IMR-90 (cell line): ENCODE measurements at places on chromosomes 16 and 17.

GRCh38 chr16:12927591-12927990 is 26.2 kb downstream of the SHISA9 start:
- no peak for DNase-seq

DNA sequence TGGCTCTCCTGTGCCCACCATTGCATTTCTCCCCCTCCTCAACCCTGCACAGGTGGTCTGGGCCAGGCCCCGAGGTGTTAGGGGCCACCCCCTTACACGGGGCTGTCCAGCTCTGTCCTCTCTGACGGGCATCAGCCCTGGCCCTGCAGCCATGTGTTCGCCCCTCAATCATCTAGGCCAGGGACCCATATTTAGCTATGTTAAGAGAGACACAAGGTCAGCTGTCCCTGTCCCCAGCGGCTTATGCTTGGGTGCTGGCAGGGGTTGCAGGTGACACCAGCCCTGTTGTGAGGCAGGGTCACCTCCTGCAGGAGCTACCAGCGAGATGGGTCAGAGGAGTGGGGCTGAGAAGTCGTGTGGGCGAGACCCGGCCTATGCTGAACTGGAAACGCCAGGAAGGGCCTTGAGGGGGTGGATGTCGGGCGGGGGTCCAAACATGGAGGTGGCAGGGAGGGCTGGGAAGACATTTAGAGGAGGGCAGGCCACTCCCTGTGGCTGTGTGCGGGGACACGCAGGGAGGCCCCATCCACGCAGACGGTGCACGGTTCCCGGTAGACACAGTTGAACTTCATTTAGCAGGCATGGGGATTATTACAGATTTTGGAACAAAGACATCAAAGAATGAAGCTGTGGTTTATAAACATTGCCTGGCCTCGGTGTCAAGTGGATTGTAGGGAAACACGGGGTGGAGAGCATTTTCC is 133.2 kb upstream of the CHMP6 start:
- peak; percentile 8 for DNase-seq

- DNase-seq: peak; percentile 68
These were observed at the start of gene MYCBPAP for GRCh38 chr17:50507871-50508572. Gene MYCBPAP, plus strand, starts transcription at chr17:50508439. Its CDS starts 236 bp downstream, at chr17:50508675.

GRCh38 chr16:351804-352520 is 561 bp downstream of the AXIN1 start:
- no peak for DNase-seq

- no peak for DNase-seq
These were observed 37.9 kb downstream of the GTF3C1 start for GRCh38 chr16:27511657-27512448.

DNA sequence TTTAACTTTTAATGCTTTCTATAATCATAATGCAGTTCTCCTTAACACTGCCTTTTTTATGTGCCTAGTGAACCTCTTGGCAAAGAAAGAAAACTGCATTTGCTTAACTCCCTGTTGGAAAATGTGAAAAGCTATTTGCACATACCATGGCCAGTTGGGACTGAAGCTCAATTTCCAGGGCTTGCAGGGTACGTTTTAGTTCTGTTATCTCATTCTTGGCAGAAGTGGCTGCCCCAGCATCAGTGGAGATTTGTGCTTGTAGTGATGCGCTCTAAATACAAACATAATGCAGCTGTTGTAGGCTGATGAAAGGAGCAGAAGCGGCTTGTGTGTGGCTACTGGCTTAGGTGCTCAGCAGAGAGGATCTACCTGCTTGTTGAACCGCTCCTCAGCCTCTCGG is 3.7 kb downstream of the KRT24 start:
- DNase-seq: no peak

DNA sequence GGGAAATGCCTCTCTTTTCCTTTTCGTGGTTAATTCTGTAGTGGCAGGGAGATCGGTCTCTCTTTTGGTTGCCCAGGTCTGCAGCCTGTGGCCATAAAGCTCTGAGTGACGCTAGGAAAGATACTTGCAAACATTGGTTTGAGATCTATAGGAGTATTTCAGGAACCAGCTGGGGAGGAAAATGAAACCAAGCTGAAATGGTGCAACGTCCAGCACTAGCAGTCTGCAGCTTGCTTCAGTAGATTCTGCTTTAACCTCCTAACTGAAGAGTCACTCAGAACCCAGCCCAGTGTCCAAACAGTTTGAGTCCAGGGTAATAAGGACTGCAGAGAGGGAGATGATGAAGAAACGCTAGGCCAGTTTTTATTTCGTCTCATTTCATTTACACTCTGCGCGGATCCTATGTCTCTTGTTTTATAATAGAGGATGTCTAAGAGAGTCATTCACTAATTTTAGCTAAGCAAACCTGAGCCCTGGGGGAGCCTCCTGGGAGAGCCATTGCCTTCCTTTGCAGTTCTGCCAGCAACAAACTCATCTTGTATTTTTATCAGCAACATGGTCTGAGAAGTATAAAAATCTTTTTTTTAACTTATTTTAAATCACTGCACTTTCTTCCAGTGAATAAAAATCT is 12.0 kb downstream of the SP2 start:
- DNase-seq: no peak

- no peak for DNase-seq
These were observed 3.4 kb downstream of the MKS1 start for GRCh38 chr17:58215685-58216084.

DNA sequence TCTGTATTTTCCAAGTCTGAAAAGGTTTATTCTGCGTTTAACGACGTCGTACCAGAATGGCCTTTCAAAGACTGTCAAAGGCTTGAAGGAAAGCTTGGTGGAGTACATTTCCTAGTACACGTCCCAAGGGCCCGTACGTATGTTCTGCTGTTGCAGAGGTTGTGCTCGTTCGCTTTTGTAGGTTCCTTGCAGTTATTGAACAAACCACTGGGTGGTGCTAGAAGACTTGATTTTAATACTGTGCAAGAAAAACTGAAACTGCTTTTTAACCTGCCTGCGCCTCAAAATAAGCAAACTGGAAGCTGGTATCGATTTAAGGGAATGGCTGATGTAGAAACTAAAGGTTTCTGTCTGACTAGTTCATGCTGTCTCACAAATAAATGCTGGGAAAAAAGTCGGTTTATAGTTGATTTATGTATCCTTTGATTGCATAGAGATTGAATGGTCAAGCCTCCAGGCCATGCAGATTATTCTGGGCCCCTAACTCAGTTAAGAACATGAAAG is 54.6 kb downstream of the USP10 start:
- peak; percentile 93 for DNase-seq

DNA sequence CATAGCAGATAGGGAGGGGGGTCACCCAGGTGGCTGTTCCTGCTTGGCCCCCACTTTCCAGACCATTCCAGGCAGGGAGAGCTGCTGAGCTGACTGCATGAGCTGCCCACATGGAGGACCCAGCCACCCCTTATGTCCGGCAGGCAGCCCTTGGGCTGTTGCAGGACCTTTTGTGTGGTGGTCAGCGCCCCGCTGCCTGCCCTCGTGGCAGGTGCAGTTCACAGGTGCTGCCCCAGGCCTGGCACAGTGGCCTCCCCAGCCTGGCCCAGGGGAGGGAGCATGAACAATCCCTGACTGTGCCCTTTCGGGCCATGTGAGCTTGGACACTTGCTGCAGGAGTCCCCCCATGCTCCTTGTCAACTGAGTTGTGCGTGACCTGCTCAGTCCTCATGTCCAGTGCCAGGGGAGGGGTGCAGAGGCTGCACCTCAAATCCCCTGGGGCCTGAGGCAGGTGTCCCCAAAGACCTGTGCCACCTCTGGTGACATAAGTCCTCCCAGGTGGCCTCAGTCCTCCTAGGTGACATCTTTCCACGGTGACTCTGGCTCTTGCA is 8.6 kb downstream of the TBC1D26 start:
- no peak for DNase-seq

- DNase-seq: peak; percentile 54
These were observed 1.6 kb downstream of the FAM83G start for GRCh38 chr17:19002805-19003542.

GRCh38 chr16:56999409-57000270 is 10.3 kb downstream of the NLRC5 start:
- no peak for DNase-seq

DNA sequence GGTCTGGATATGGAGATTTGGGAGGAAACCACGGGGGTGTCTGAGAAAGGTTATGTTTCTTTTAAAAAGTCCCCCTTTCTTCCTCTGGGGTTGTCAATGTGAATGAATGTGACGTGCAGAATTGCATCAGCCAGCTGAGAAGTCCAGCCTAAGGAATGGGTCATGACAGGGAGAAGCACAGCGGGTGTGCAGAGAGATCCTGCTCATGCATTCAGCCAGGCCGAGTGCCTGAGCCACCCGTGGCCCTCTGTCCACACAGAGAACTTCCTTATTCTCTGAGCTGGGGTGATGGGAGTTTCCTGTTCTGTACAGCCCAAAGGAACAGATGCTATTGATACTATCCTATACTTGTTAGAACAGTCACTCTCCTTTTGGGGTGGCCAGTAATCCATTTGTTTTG is 117.9 kb downstream of the CPPED1 start:
- DNase-seq: no peak

DNA sequence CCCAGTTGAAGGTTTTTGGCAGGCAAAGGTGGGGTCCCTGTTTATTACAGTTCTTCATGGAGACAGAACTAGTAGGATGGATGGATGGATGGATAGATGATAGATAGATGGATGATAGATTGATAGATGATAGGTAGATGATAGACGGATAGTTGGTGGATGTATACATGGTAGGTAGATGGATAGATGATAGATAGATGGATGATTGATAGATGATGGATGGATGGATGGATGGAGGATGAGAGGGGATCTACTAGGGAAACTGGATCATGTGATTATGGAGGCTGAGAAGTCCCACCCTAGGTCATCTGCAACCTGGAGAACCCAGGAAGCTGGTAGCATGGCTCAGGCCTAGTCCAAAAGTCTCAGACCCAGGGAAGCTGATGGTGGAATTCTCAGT is 88.6 kb downstream of the ABCC1 start:
- DNase-seq: no peak

DNA sequence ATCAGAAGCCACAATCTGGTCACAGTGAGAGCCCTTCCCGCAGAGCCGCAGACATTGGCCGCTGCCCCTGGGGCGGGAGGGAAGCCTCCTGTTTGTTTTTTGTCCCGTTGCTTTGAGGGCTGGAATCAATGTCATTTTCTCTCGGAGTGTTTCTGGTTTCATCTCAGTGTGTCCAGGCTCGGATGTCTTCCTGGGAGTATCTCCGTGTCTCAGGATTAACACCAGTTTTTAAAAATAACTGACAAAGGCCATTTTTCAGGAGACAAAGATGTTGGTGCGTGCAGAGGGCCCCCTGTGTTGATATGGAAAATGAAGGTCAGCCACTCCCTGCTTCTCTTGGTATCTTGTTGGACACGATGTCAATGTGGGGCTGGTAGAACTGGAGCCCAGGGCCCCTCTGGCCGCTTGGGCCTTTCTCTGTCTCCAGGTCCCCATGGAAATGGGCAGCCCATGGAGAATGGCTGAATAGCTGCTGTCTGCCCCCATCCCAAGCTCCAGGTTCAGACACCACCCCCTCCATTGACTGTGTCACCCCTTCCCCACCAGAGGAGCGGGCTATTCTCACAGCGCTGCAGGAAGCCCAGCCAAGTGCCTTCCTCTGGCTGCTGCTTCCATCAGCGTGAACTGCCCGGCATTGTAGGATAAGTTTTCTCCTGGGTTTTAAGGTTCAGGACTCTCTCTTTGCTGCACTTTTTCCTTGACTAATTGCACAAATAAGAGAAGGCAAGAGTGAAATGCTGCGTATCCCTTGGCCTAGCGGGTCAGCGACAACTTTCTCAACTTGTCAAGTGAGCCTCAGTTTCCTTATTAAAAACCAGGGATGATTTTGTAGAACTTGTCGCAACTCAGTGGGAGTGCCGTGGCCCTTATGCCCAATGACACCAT is 72.2 kb upstream of the METTL9 start:
- DNase-seq: no peak

- DNase-seq: peak; percentile 31
These were observed 40.7 kb upstream of the ANKFY1 start for GRCh38 chr17:4304417-4305027.

DNA sequence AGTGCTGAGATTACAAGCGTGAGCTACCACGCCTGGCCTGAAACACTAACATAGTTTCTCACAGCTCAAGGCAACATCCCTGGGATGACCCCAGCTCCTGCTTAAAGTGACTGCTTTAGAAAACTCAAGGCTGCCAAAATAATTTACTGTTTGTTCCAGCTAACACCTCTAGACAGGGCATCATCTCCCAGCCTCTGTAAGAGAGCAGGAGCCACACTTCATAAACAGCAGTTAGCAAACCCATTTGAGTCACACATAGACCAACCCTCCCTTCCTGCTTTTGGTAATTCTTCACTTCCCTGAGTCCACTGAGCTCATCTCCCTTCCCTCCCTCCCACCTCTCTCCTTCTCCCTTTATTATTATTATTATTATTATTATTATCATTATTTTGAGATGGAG is 201.3 kb downstream of the XYLT1 start:
- DNase-seq: peak; percentile 39

GRCh38 chr17:31750578-31750977 is 108.5 kb downstream of the COPRS start:
- DNase-seq: no peak

DNA sequence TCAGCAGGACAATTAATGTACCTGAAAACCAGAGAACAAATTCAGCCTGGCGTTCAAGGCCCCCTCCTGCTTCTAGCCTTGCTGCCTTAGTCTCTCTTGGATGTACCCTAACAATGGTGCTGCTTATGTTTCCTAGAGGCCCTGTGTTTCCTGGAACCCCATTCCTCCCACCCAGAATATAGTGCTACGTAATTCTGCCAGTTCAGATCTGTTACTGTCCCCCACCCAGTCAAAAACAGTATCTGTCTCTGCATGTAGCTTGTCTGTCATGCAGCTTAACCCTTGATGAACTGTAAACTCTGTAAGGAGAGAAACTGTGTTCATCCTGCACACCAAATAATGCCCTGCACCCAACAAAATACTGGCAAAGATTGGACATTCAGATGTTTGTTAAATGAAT is 6.8 kb downstream of the MRTFB start:
- DNase-seq: no peak

GRCh38 chr17:36132421-36132831 is 28.8 kb downstream of the CCL4 start:
- no peak for DNase-seq

DNA sequence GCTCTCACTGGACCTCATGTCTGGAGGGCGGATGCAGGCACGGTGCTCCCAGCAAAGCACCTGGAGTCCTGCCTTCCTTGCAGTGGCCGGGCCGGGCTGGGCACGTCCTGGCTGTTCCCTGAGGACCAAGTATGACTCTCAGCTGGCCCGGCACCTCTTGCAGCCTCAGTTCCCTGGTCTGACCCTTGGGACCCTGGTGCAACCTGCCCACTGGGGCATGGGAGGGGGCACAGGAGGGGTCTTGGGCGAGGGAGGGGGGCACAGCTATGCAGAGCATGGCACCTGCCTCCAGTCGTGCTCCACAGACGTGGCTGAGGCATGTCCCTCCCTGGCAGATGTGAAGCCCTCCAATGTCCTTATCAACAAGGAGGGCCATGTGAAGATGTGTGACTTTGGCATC is 19.6 kb downstream of the MAP2K3 start:
- DNase-seq: no peak
